ENCODE measurements at places on chromosomes 2 and 18. TPM values are rescaled to one million over a fixed set of nuclear protein-coding genes. Genes with fewer than 3 reads are reported as not detected.

GRCh38 chr2:234145511-234145910 is 95.0 kb downstream of the SPP2 start:
- peaks cover 10% of the 10 kb centered on the region for H3K4me1 ChIP-seq
- H3K4me3 ChIP-seq = no peak overlapping the region
- H3K36me3 ChIP-seq = no peaks in the 10 kb centered on the region
- no peak overlapping the region for H3K27ac ChIP-seq
- DNase-seq = no peak

GRCh38 chr18:42174909-42175308 is 219.9 kb downstream of the PIK3C3 start:
- H3K4me1 ChIP-seq = no peaks in the 10 kb centered on the region
- no peaks in the 10 kb centered on the region for H3K36me3 ChIP-seq
- no peak overlapping the region for H3K27ac ChIP-seq
- no peaks in the 10 kb centered on the region for H3K27me3 ChIP-seq

DNA sequence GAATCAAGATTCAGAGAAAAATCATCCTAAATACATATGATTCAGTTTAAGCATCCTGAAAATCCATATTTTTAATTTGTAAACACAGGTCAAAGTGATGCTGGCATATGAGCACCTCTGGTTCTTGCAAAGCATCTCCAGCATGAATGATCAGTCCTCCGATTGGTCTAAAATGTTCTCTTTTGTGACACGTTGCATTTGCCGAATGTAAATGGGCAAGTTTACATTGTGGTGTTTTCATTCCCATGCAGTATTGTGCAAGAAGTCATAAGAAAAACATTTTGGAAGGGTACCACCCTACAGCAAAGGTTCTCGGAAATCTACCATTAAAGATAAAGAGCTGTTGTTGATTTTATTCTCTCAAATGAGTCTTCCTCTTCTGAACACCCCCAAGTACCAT is 108.0 kb upstream of the UNC80 start:
- no peak overlapping the region for H3K27ac ChIP-seq
- no peaks in the 10 kb centered on the region for H3K27me3 ChIP-seq
- no peak for DNase-seq

- H3K4me1 ChIP-seq = no peaks in the 10 kb centered on the region
- peaks cover 4% of the 10 kb centered on the region for H3K27me3 ChIP-seq
- H3K4me3 ChIP-seq = no peak overlapping the region
- H3K36me3 ChIP-seq = no peaks in the 10 kb centered on the region
- no peak for DNase-seq
- H3K27ac ChIP-seq = no peak overlapping the region
Observed at GRCh38 chr2:75424936-75425619, 135.7 kb downstream of the EVA1A start.

DNA sequence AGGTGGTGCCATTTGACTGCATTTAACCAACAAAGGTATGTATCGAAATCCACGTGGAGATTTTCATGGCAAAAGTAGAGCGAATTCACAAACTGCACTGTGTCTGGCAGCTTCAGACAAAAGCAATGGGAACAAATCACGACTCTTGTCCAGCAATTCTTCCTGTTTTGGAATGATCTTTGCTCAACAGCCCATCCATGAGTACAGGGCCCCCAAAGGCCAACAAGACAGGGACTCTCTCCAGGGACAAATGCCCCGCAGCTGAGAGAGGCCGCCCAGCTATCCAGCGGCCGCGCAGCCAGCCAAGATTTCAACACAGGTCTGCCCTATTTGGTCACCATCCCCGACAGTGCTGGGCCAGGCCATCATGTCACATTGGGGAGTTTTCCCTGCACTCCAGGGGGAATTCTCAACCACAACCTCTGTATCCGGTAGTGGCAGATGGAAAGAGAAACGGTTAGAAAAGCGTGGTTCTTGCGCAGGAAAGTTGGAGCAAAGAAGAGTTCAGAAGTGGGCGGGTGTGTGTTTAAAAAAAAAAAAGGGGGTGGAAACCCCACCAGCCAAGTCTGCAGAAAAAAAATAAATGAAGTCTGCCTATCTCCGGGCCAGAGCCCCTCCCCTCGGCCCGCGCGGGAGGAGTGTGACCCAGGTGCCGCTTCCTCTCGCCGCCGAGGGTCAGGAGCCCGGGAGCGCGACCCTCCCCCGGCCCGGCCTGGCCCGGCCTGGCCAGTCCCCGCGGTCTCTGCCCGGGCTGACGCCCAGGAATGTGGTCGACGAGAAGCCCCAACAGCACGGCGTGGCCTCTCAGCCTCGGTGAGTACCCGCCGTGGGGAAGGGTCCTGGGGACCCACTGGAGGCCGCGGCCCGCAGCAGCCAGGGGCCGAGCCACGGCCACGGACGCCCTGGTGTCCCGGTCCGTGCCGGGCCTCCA is at the start of gene GYPC:
GYPC (plus strand) TSS at position 659 of the 931 bp plus-strand sequence; CDS start at position 765, 106 bp downstream.
- DNase-seq = no peak
- H3K4me3 ChIP-seq = no peak within 1 kb of the TSS
- no peaks in the 10 kb centered on the region for H3K27me3 ChIP-seq
- H3K4me1 ChIP-seq = peaks cover 28% of the 10 kb centered on the region
- H3K27ac ChIP-seq = peak within 1 kb of the TSS; percentile 23
- no peaks in the 10 kb centered on the region for H3K36me3 ChIP-seq

Gene FBXO15
- total RNA-seq = not detected

DNA sequence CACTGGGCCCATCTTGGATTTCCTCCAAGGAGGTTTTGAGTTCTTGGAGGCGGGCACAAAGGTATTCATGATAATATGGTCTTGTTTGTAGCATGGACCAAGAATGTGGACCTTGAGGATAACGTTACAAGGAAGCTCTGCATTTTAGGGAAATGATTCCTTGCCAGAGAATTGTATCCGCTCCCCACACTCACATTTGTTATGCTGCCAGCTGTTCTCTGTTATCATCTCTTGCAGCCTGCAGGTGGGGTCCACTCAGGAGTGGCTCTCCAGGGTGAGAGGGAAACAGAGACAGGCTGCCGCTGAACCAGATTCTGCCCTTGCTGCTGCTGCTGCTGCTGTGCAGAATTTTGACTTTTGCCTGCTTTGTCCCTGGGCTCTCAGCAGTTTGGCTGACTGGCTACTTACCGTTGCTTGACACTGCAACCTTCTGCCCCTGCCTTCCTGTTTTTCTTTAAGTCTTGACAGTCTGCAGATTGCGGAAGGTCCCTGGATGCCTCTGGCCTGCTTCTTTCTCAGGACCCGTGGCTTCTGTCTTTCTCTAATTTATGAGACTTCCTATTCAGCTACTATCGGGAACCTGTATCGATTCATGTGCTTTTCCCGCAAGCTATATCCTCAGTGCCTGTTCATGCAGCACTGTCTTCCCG is 122.3 kb upstream of the DOCK10 start:
- H3K4me3 ChIP-seq = no peak overlapping the region
- H3K27ac ChIP-seq = no peak overlapping the region
- peak; percentile 2 for DNase-seq
- no peaks in the 10 kb centered on the region for H3K4me1 ChIP-seq

Gene IL18R1
- 4.0 TPM for total RNA-seq

DNA sequence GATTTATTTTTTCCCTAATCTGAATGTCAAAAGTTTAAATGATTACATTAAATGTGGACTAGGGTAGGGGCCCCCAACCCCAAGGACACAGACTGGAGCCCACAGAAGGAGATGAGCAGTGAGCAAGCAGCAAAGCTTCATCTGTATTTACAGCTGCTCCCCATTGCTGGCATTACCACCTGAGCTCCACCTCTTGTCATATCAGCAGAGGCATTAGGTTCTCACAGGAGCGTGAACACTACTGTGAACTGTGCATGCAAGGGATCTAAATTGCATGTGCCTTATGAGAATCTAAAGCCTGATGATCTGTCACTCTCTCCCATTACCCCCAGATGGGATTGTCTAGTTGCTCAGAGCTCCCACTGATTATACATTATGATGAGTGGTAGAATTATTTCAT is 3.8 kb downstream of the MOB1A start:
- DNase-seq = no peak
- no peak overlapping the region for H3K4me3 ChIP-seq
- H3K27me3 ChIP-seq = no peaks in the 10 kb centered on the region
- peaks cover 9% of the 10 kb centered on the region for H3K4me1 ChIP-seq
- H3K27ac ChIP-seq = no peak overlapping the region
- peaks cover 9% of the 10 kb centered on the region for H3K36me3 ChIP-seq

Gene TRABD2A
- 0.99 TPM for total RNA-seq

GRCh38 chr2:196101325-196101991 is 32.8 kb upstream of the DNAH7 start:
- no peak overlapping the region for H3K27ac ChIP-seq
- DNase-seq = no peak
- peaks cover 12% of the 10 kb centered on the region for H3K4me1 ChIP-seq
- H3K27me3 ChIP-seq = peaks cover 2% of the 10 kb centered on the region

Gene LIMS4
- 35.7 TPM for total RNA-seq

- H3K27me3 ChIP-seq = no peaks in the 10 kb centered on the region
- no peak for DNase-seq
- no peak overlapping the region for H3K4me3 ChIP-seq
- peaks cover 2% of the 10 kb centered on the region for H3K4me1 ChIP-seq
- H3K36me3 ChIP-seq = no peaks in the 10 kb centered on the region
- no peak overlapping the region for H3K27ac ChIP-seq
Observed at GRCh38 chr2:235618039-235618438, 124.2 kb downstream of the AGAP1 start.

GRCh38 chr2:27925766-27926472 is 35.4 kb downstream of the BABAM2 start:
- peaks cover 10% of the 10 kb centered on the region for H3K4me1 ChIP-seq
- H3K27me3 ChIP-seq = no peaks in the 10 kb centered on the region
- no peak overlapping the region for H3K27ac ChIP-seq
- no peaks in the 10 kb centered on the region for H3K36me3 ChIP-seq

DNA sequence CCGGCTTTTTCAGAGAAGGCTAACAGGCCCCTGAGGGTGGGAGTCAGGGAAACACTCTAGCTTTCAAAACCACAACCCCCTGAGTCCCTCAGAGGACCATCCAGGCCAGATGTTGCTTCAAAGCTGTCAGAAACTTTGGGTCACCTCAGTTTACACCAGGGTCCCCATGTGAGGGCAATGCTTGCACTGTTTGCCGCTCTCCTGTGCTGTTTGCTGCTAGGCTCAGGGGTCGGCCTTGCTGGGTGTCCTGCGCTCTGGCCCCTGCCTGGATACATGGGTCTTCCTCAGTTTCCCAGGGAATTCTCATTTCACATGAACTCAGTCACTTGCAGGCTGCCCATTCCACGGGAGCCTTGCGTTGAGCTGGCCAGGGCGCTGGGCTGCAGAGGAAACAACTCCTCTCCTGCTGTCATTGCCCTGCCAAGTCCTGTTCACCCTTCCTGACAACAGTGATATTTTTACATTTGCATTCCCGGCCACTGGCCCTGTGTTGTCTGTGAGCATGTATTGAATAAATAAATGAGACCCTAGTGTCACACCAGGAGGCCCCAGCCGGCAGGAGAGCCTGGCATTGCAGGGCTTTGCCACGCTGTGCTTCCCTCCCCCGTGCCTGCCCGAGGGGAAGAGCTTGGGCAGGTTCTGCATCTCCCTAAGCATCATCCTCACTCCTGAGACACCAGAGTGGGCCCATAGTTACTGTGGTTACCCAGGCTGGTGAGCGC is 73.2 kb upstream of the RAB6C start:
- H3K4me1 ChIP-seq = no peaks in the 10 kb centered on the region
- H3K27ac ChIP-seq = no peak overlapping the region
- no peak overlapping the region for H3K4me3 ChIP-seq
- no peaks in the 10 kb centered on the region for H3K36me3 ChIP-seq

DNA sequence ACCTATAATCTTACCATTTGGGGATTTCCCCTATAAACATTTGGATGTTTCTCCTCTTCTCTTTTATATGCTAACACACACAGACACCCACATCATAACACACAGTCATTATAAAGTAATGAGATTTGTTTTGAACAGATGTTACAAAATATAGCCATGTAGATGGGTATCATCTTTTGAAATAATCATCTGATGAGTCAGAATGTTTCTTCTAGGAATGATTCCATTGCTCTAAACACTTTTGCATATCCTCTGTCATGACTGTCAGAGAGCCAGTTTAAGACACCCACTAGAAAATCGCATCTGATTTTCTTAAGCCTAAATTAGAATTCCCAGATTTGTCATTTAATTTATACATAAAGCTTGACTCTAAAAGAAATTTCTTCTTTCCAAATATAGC is 442.6 kb downstream of the CMPK2 start:
- H3K36me3 ChIP-seq = no peaks in the 10 kb centered on the region
- H3K4me1 ChIP-seq = no peaks in the 10 kb centered on the region
- no peak for DNase-seq
- H3K27ac ChIP-seq = no peak overlapping the region
- no peak overlapping the region for H3K4me3 ChIP-seq

Gene DPP10
- total RNA-seq = not detected

Gene RSAD2
- 0.09 TPM for total RNA-seq

DNA sequence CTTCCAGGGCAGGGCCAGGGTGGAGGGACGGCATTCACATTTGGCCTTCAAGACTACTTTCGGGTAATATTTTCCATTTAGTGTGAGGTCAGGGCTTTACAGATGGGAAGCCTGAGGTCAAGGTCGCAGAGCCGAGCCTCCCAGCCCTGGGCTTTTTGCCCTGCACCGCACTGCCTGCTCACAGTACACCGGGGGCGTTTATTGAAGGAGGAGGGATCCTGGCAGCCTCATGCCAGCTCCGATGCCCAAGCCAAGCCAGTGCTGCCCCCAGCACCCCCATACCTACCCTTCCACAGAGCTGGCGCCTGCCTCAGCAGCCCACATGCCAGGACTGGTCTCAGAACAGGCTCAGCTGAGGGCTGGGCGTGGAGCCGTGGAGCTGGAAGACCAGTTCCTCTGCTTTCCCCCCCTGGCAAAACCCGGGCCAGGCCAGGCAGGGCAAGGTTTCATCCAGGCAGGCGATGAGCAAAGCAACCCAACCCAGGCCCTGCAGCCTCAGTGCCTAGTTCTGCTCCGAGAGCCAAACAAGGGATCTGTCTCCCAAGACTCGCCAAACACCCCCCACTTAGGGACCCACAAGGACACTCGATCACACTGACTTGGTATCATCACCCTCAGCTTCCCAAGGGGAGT is 11.9 kb downstream of the SDC1 start:
- H3K27ac ChIP-seq = no peak overlapping the region

Gene SPP2
- total RNA-seq = not detected

DNA sequence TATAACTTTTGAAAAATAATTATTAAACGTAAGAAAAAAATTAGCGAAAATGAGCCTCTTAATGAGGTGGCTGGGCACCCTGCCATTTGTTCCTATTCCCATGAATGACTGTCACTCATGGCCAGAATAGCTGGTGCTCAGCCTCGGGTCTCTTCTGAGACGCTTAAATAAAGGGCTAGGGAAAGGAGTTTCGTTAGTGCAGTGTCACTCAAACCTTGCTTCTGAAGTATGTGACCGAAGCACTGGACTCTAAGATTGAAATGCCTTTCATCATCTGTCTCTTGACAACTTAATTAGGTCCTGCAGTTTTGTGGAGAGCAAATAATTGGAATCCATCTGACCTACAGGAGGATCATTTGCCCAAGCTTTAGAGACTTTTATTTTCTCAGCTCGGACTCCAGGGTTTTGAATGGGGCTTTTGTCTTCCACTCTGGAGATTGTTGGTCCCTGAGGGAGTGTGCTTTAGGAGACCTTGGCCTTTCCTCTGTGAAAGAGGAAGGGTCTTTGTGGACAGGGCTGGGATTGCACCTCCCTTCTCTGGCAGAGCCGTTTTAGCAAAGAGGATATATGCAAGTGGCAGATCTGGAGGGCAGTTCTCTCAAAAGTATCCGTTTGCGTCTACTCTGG is 42.3 kb upstream of the FHOD3 start:
- H3K27me3 ChIP-seq = peaks cover under 1% of the 10 kb centered on the region
- no peak overlapping the region for H3K4me3 ChIP-seq
- no peak for DNase-seq
- no peaks in the 10 kb centered on the region for H3K4me1 ChIP-seq

Gene NFATC1
- 30.0 TPM for total RNA-seq

Gene UCN
- total RNA-seq = not detected

- no peak overlapping the region for H3K27ac ChIP-seq
- H3K36me3 ChIP-seq = no peaks in the 10 kb centered on the region
- no peaks in the 10 kb centered on the region for H3K4me1 ChIP-seq
- no peak for DNase-seq
Observed at GRCh38 chr2:179349670-179350303, 85.2 kb upstream of the SESTD1 start.
